ENCODE measurements at places on chromosomes 11 and 22. TPM values are rescaled to one million over a fixed set of nuclear protein-coding genes. Genes with fewer than 3 reads are reported as not detected.

The TFIP11 gene
- polyA plus RNA-seq, result 45.6 TPM

DNA sequence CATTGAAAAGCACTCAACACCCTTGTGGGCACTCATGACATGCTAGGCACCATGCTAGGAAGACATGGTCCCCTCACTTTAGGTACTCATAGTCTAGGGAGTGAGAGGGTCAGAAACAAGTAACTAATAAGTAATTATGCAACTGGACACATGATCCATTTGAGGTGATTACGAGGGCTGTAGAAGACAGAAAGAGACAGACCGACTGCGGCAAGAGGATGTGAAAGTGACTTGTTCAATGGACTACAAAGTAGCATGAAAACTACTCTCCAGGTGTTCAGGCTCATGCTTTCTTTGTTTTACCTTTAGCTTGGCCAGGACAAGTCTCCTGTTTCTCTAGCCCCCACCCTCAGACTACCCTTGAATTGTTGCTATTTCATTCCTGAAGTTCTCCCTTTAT is 310.8 kb upstream of the SORL1-AS1 start:
- DNase-seq, result no peak

- DNase-seq, result no peak
These were observed 53.0 kb upstream of the PRR5 start for GRCh38 chr22:44648821-44649565.

DNA sequence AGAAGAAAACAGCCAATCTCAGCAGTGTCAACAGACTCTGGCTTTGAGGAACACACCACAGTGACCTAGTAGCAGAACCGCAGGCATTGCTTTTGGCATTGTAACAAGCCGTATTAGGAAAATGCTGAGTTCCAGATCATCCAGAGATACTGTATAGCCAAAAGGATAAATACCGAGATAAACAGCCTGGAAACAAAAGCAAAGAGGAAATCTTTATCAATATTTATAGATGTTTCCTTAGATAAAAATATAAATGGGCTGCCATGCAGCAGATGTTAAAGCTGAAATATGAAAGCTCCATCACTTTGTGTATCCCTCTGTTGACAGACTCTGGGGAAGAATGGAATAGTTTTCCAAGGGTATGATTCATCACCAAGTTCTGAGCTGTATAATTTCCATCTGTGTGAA is 98.9 kb upstream of the TP53AIP1 start:
- DNase-seq, result no peak

The C1QTNF4 gene
- polyA plus RNA-seq, result 5.8 TPM

DNA sequence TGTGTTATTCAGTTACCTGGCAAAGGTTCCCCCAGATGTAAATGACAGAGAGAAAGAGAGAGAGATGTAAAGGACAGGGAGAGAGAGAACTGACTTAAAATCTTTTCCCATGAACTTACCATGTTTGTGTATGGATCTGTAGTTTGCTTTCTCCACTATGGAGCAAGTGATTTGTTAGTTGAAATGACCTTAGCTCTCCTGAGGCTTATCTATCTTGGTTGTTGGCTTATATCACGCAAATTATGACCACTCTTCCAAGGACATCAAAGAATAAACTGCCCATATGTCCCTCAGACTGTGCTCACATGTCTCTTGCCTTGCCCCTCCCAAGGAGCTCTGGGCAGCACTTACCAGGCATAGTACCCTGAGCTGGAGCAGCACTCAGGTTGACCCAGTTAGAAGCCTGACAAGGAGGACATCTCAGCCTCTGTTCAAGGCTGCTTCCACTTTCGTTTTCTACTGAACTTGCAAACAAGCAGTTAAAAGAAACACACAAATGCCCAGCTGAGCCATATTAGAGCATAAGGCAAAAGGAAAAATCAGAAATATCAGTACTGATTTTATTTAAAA is 95.3 kb upstream of the RCN1 start:
- DNase-seq, result no peak

- DNase-seq, result no peak
These were observed 5.8 kb upstream of the TSSC4 start for GRCh38 chr11:2394818-2395105.

The CD3G gene
- polyA plus RNA-seq, result 0.25 TPM

The CRACR2B gene
- 9.9 TPM for polyA plus RNA-seq

The LGR4 gene
- polyA plus RNA-seq, result 152 TPM

DNA sequence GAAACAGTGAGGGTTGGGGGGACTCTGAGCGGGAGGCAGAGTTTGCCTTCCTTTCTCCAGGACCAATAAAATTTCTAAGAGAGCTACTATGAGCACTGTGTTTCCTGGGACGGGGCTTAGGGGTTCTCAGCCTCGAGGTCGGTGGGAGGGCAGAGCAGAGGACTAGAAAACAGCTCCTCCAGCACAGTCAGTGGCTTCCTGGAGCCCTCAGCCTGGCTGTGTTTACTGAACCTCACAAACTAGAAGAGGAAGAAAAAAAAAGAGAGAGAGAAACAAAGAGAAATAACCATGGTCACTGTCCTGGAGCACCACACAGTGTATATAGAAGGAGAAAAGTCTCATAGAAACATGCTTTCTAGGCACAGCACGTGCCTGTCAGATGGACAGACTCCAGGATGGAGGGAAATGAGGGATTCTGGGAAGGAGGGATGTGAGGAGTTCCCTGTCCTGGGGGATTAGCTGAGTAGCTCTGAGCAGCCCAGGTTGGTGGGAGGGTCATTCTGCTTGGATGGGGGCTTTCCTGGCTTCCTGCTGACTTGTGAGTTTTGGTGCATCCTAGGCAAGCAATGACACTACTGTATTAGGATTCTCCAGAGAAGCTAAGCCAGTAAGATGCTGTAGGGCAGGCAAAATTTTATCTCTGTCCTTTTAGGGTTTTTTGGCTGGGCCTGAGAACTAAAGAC is 3.1 kb downstream of the GSTP1 start:
- no peak for DNase-seq

DNA sequence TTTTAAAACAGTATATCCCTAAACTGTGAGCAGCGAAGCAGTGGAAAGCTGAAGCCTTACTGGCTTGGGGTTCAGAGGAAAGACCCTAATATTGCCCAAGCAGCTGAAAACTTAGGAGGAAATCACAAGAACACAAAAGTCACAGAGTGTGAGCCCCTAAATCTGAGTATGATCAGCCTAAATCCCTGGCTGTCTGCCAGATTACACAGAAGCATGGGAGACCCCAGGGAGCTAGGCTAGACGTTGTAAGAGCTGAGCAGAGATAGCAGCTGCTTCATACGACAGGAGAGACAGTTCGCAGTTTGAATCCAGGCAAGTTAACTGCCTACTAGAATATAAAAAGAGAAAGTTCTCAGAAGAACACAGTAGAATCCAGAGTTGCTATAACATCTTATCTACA is 81.2 kb downstream of the PACS1 start:
- no peak for DNase-seq

DNA sequence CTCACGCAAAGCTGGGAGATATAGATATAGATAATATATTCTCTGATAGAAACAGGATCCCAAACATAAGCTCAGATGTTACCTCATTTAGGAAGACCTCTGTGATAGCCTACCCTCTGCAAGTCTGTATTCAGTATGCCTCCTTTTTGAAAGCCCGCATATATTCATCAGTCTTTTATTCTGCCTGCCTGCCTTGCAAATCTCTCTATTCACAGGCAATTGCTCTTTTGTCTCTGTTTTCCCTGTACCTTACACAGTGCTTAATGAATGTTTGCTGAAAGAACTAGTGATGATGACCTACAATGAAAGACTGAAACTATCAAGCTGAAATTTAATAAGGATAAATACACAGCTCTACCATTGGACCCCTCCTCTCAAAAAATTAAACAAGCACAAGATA is 18.4 kb downstream of the DEUP1 start:
- DNase-seq, result no peak

The MYOD1 gene
- not detected for polyA plus RNA-seq

The LAMTOR1 gene
- polyA plus RNA-seq, result 111 TPM

GRCh38 chr11:129427816-129428406 is 52.3 kb downstream of the BARX2 start:
- DNase-seq, result no peak

DNA sequence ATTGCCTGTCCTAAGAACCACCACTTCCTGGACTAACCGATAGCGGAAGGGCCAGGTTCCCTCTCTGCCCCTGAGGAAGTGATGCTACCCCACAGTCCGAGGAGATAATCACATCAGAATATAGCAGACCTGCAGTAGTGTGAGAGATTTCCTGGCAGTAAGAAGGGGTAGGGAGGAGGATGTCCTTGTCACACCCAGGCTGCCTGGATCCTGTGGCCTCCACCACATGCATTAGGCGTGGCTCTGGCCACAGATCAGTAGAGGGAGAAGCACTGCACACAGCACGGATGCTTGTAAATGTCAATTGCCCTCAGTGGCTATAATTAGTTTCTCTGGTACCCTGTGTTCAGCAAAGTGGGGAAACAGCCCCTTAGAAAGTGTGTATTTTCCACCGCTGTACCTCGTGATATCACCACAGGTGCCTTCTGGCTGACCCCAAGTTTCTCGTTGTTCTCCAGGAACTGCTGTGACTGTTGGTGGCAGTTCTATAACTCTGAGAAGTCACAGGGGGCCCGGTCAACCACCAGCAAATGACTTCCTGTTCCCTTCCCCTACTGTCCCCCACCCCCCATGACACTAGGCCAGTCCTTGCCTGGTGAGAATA is 61.8 kb downstream of the UBASH3B start:
- DNase-seq, result no peak

GRCh38 chr22:17919276-17920144 is 104.9 kb downstream of the MICAL3 start:
- DNase-seq, result no peak

The CXCR5 gene
- polyA plus RNA-seq, result not detected

DNA sequence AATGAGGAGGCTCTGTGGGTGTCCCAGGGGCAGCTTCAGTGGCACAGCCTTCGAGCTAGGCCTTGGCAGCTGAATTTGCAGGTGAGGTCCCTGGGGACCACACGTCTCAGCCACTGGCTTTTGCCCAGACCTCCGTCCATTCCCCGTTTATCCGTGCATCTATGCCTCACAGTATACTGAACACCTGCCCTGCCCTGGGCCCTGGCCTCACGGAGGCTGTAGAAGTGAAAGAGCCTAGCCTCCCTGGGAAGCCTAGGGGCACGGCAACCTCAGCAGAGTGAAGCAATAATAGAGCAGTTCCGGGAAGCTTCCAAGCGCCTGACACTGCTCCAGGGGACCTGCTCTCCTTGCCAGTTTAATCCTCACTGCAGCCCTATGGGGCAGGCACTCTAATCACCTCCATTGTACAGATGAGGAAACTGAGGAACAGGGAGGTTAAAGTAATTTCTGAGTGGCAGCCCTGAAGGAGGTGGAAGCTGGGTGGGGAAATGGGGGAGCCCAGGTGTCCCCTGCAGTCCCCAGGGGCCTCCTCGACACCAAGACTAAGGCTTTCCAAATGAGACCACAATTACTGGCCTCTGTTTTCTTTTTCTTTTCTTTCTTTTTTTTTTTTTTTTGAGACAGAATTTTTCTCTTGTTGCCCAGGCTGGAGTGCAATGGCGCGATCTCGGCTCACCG is 2.7 kb upstream of the NFAM1 start:
- no peak for DNase-seq

The ROBO4 gene
- polyA plus RNA-seq, result 15.7 TPM

DNA sequence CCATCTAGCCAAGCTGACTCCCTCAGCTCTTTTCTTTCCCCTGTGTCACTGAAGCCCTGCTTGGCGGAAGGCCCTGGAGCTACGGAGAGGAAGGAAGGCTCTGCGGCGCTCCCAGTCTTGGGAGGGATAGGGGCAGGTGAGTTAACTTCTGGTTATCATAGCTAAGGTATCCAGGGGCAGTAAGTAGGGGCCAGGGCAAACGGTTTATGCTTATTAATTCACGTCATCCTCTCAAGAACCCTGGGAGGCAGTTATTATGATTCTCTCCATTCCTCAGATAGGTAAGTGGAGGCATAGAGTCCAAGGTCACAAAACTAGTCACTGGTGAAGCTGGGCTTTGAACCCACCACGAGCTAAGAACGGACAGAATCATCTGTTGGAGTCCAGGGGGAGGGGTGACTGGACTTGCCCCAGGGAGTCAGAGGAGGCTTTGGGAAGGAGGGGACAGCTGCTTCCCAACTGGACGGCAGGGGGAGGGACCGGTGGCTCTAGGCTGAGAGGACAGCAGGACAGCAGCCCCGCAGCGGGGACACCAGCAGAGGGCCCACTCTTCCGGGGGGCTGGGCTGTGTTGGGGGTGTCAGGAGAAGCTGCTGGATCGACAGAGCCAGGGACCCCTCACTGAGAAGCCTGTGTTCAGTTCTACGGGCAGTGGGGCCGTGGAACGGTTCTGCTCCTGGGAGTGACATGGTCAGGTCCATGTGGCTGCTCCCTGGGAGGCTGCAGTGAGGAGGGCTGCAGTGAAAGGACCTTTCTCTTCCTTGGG is 3.5 kb downstream of the BAIAP2L2 start:
- no peak for DNase-seq

- no peak for DNase-seq
These were observed 230.3 kb downstream of the ETS1 start for GRCh38 chr11:128357073-128357472.

GRCh38 chr11:86117001-86117711 is 48.3 kb upstream of the PICALM start:
- DNase-seq, result no peak

GRCh38 chr11:79017811-79018210 is 423.0 kb downstream of the TENM4 start:
- DNase-seq, result no peak

DNA sequence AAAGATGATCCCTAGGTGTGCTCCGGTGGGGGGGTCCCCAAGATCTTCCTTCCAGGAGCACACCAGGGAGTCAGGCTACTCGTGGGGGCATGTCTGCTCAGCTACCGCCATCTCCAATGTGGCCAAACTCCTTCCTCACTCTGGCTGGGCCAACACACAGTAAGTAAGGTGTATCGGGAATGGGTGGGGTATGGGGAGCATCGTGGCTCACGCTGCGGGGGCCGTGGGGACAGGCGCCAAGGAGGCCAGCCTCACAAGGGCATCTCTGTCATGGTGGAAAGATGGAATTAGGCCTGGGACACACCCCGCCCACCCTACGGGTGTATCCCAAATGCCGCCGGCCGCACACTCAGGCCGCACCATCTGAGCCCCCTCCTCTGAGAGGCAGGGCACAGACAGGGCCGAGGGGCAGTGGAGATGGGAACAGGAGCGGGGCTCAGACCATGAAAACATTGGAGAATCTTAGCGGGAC is 8.3 kb downstream of the IGF2 start:
- DNase-seq, result no peak

DNA sequence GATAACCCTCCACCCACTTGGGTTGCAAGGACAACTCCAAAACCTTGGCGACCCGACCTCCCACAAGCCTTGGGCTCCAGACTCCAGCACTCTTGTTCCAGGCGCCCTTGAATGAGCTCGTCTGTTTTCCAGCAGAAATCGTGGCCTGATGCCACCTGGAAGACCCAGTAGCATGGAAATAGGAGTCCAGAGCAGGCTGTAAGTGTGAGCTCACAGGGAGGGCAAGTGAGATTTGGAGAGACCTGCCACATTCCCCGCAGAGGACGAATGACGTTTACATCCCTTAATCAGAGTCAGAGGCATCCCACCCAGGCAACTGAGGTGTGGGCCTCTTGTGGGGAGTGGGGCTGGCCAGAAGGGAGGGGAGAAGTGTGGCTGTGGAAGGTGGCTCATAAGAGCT is 71.9 kb downstream of the LDLRAD3 start:
- DNase-seq, result no peak

DNA sequence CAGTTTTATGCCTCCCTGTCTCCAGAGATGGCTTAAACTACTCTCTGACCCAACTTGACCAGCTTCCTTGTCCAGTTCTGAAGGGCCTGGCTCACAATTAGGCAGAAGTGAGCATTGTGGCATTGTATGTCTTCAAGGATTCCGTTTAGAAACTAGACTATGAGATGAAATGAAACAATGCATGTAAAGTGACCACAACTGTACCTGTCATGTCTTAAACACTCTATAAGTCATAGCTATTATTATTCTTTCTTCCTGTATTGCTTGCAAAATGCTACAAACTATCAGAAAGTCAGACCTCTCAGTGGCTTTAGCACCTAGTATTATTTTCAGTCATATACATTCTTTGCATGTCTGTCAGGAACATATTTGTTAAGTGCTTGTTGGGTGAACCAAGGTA is 127.9 kb upstream of the MTMR2 start:
- no peak for DNase-seq

Data from left kidney (tissue), 8 donors.